AG08395 (cell line): ENCODE measurements at places on chromosomes 12 and 14.
A peak's percentile ranks its signal among the peaks of the same experiment; 100 is the strongest.

GRCh38 chr12:99611117-99611516 is 36.4 kb upstream of the GARIN6 start:
- peak; percentile 2 for DNase-seq

GRCh38 chr12:6662602-6662905 is 365 bp downstream of the ING4 start:
- peak; percentile 63 for DNase-seq

DNA sequence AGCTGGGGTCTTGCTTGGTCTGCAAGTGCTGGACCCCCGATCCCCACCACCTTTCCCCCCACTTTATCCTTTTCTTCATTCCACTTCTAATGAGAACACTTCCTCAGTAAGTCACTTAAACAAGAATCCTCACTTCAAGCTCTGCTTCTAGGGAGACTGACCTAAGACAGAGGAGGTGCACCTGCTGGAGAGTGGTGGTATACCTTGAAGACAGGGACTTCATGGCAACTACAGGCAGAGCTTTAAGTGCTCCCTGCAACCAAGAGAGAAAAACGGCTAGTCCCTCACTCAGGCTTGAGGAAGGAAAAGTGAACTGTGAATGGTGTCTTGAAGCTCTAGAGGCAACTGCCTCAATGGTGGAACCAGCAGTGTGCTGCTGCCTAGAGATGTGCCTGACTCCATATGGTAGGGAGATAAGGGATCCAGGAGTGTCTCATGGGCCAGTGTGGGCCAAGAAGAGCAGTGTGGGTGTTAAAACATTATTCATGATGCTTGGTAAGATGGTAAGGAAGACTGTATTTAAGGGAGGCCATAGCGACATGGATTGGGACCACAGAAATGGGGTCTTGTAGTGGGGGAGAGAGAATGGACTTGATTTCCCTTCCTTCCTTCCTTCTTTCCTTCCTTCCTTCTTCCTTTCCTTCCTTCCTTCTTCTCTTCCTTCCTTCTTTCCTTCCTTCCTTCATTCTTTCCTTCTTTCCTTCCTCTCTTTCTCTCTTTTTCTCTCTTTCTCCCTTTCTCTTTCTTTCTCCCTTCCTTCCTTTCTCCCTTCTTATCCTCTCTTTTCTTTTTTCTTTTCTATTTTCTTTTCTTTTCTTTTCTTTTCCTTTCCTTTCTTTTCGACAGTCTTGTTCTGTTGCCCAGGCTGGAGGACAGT is 96.2 kb upstream of the NAP1L1 start:
- DNase-seq: no peak

DNA sequence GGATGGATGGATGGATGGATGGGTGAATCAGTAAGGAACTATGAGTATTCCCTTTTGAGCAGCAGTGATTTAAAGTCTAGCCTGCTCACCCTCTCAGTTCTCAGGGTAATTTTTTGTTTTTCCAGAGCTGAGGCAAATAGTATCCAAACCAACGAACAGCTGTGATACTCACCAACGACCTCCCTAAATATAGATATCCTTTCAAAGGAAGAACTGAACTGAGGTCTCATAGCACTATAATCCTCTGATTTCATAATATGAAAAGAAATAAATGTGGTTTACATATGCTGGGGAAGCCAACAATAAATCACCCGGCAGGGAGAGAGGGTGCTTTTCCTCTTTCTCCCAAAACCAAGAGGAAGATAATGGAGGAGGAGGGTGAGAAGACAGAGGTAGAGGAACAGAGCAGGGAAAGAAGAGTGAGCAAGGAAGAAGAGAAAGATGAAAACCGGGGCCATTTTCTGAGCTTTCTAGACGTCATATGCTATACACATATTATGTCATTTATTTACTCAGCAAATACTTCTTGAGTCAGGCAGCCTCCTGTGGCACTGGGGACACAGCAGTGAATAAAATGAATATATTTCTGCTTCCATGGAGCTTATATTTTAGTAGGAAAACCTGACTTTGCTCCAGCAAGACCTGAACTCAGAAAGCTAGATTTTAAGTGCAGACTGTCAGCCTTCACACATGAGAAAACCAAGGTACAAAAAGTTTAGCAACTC is 710.7 kb upstream of the TBX3 start:
- no peak for DNase-seq

DNA sequence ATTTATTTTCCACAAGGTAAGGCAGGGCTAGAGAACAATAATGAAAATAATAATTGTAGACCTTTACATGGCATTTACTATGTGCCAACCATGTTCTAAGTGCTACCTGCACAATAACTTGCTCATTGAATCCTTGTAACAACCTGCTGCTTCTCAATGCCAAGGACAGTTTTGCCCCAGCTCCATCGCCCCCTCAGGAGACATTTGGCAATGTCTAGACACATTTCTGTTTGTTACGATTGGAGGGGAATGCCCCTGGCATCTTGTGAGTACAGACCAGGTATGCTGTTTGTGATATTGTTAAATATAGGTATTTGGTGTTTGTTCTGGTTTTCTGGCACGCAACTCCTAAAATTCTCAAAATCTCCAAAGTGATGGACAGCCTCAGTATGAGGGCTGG is 8.1 kb upstream of the ATXN2 start:
- no peak for DNase-seq

- DNase-seq: no peak
Measured at GRCh38 chr12:92585115-92585727, 117.6 kb upstream of the PLEKHG7 start.

GRCh38 chr12:45281994-45282393 is 66.1 kb downstream of the ANO6 start:
- DNase-seq: no peak

DNA sequence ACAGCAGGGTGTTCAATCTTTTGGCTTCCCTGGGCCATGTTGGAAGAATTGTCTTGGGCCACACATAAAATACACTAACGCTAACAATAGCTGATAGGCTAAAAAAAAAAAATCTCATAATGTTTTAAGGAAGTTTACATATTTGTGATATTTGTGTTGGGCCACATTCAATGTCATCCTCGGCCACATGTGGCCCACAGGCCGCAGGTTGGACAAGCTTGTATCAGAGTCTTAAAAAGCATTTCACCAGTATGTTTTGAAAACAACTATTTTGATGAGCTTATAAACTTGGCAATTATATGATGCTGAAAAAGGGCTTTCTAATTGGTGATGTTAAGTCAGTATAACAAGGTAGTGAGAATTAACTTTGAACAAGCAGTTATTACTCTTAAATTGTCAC is 78.9 kb downstream of the PIK3C2G start:
- DNase-seq: no peak

GRCh38 chr14:103775506-103775905 is 59.9 kb downstream of the ZFYVE21 start:
- no peak for DNase-seq
